ENCODE measurements at places on chromosomes 7 and 10. TPM values are rescaled to one million over a fixed set of nuclear protein-coding genes. Genes with fewer than 3 reads are reported as not detected.

- peak; percentile 80 for DNase-seq
These were observed at the start of gene EGFR for GRCh38 chr7:55018361-55019190. EGFR (plus strand) TSS chr7:55019017; CDS start chr7:55019278, 261 bp downstream.

- DNase-seq, result no peak
These were observed 594.5 kb downstream of the ACTR3B start for GRCh38 chr7:153354071-153354470.

- no peak for DNase-seq
These were observed 427.4 kb downstream of the SH2D4B start for GRCh38 chr10:80964955-80965614.

- DNase-seq, result no peak
These were observed 694.1 kb downstream of the TYW1 start for GRCh38 chr7:67690700-67691099.

DNA sequence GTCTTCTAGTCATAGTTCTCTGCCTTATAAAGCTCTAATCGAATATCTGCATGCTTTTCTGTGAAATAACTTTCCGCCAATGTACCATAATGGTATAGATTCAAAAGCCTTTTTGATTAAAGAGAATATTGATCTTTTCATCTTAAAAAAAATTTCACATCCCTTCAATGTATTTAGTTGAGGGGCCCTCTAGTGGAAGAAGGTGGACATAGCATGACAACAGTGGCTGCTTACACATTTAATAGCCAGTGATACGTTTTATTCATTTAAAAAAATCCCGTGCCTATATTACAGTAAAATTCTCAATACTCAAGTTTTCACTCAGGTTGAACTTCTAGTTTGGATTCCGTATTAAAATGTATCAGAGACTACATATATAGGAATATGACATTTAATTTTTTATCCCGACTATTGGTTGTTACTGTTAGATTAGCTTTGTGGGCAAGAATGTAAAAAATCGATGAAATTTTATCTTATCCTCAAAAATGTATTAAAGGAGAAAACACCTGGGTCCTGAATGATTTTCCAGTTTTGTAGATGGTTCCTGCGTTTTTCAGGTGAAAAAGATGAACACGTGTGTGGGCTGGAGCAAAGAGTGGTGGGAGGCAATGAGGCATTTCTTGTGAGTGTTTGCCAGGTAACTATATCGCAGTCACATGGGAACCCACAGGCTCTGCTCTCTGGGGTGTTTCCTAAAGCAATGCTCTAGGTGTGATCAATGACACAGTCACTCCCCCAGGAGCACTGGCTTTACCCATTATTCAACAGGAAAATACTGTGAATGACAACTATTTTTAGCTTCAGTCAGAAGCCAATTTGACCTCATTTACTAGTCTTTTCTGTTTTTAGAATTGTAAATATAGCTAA is 24.1 kb upstream of the PNLIP start:
- DNase-seq, result no peak

GRCh38 chr10:43233601-43234430 is 33.0 kb downstream of the RASGEF1A start:
- DNase-seq, result peak; percentile 55

DNA sequence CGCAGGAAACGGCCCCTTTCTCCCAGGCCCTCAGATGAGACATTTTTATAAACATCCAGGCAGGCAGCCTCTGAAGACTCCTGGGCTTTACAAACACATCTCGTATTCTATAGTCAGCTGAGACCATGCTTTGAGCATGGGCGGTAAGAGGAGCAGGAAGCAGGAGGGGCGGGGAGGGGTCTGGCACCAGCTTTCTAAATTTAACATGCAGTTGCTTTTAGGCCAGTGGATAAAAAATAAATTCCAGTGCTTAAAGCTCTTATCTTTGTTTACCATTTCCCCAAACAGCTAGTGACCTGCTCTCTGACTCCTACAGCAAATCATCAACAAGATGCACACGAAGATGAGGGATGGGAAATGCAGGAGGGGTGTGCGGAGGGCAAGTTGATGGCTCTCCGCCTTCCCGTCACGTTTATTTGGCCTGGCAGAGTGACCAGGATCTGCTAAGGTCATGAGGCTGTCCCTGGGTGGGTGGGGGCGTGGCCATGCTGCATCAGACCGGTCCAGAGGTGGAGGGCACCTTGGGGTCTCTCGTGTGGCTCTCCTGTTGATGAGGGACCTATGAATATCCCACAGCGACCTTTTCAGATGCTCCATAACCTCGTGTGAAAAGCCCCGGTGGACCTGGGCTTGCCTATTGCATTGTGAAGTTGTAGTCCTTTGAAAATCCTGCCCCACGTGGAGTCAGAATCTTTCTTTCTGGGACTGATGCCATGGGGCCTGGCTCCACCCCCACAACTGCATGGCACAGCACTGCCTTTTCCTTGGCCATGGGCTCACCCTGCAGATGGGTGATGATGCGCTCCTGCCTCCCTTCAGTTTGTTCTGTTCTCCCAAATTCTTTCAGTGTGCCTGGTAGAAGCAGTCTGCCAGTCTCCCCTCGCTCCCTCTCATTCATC is 67.5 kb downstream of the PARP12 start:
- DNase-seq, result no peak

DNA sequence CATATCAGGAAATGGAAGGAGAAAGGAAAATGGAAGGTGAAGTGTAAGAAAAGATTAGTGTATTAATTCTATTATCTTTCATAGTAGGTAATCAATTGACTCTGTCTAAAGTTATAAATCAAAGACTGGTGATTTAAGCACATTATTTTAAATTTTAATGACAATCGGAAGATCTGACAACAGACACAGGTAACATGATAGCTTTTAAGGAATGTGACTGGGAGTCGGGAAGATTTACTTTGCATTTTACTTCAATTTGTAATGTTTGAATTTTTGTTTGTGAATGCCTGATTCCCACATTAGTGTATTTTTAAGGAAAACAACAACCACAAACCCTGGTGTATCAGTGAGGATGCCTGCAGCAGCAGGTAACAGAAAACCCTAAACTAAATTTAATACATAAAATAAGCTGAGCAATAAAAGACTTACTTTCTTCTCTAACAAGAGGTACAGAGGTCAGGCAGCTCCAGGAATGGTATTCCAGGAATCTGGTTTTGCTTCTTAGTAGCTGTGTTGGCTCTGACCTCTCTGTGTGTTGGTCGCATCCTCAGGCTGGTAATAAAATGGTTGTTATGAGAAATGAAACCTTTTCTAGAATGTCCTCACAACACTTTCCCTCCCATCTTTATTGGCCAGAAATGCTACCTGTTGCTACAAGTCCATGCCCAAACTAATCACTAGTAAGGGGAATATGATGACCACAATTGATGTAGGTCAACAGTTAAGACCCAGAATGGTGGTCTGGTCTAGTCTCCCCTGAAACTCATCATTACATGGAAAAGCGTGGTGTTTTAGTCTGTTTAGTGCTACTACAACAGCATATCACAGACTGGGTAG is 12.2 kb downstream of the DNAJB9 start:
- no peak for DNase-seq

The UTF1 gene
- total RNA-seq, result not detected

GRCh38 chr10:23886355-23886754 is 322.6 kb upstream of the KIAA1217 start:
- no peak for DNase-seq

GRCh38 chr7:98774884-98775283 is 94.9 kb downstream of the TMEM130 start:
- DNase-seq, result no peak

The MEOX2 gene
- 3.0 TPM for total RNA-seq

The EN2 gene
- 0.94 TPM for total RNA-seq

The NUTM2E gene
- 0.86 TPM for total RNA-seq

GRCh38 chr7:46454816-46455215 is 533.7 kb upstream of the IGFBP3 start:
- DNase-seq, result no peak

Measured in type B pancreatic cell (in vitro differentiated cells).